ENCODE measurements at places on chromosomes 16 and 17. TPM values are rescaled to one million over a fixed set of nuclear protein-coding genes. Genes with fewer than 3 reads are reported as not detected.

DNA sequence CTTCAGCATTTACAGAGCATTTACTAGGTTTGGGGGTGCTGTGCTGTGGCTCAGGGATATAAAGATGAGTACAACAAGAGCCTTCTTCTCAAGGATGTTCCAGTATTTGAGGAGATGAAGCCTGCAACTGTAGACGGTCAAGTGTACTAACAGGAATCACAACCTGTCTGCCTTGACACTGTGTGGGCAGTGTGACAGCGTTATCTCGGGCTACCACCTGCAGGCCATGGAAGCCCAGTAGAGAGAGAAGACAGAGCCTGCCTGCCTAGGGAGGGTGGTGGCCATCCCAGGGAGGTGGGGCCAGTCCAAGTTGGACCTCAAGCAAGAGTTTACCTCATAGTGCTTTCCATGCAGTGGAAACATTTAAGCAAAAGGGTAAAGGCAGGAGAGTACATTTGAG lies 215.1 kb upstream of the ASIC2 start:
- DNase-seq: no peak
- H3K4me3 ChIP-seq: no peak overlapping the region
- H3K4me1 ChIP-seq: peaks cover 25% of the 10 kb centered on the region
- H3K36me3 ChIP-seq: no peaks in the 10 kb centered on the region
- H3K27me3 ChIP-seq: peaks cover 56% of the 10 kb centered on the region

DNA sequence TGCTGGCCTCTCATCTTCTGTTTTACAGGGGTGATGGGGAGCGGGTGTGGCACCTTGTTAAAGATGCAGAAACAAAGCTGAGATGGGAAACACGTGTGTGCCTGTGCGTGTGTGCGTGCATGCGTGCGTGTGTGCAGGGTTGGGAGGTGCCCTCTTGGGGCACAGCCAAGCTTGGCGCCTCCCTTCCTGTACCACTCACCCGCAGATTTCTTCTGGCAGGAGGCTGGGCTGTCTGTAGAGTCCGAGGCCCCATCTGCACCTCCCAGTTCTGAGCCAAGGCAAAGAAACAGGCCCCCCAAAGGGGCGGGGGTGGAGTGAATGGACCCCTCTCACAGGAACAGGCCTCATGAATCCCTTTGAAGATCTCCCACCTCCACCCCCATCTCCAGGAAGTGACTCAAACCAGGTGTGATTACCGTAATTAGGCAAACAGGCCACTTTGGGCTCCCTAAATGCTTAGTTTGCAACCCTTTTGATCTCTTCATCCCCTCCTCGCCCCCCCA lies 20.9 kb downstream of the TNS4 start:
- H3K27me3 ChIP-seq: no peaks in the 10 kb centered on the region
- DNase-seq: peak; percentile 47
- H3K27ac ChIP-seq: peak overlapping the region; percentile 96
- H3K36me3 ChIP-seq: no peaks in the 10 kb centered on the region
- peak overlapping the region; percentile 78 for H3K4me3 ChIP-seq

DNA sequence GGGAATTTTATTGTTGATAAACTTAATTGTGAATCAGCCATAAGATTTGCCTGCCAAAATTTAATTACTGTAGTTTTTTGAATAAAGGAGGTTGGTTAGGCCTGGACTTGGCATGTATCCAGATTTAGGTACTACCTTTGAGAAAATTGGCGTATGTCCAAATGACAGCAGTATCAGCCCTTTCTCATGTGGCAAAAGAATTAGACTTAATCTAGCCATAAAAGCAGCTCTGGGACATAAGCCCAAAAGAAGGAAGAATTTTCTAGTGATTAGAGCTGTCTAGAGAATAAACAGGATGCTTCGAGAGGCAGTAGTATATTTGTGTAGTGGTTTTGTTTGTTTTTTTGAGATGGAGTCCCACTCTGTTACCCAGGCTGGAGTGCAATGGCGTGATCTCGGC lies 27.7 kb downstream of the PPM1E start:
- DNase-seq: no peak
- H3K4me1 ChIP-seq: no peaks in the 10 kb centered on the region
- H3K27me3 ChIP-seq: peaks cover 5% of the 10 kb centered on the region
- no peak overlapping the region for H3K4me3 ChIP-seq

DNA sequence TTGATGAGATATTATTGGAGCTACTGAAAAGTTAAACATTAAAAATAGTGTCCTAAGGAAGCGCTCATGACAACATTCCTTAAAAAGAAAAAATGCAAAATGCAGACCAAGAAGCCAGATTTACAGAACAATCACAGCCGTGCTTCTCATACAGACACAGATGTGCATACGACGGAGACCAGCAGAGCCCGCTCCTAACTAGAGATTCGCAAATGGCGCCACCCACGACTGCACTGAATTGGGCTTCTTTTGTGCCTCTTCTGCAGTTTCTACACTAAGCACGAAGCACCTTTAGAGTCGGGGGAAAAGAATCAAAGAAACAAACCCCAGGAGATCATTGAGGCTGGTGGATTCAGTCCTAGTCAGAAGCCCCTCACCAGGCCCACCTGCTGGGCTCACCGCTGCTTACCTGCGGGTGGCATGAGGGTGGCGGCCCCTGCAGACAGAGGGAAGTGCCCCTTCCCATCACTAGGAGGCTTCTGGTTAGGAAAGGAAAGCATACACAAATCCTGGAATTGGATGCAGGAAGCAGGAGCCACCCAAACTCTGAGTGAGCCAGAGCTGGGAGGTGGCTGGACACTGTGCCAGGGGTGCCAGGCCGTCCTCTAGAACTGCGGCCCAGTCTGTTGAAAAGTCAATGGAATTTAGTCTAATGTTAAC lies 64.9 kb upstream of the CHMP6 start:
- no peak overlapping the region for H3K4me3 ChIP-seq
- no peak for DNase-seq
- no peak overlapping the region for H3K27ac ChIP-seq
- peaks cover 11% of the 10 kb centered on the region for H3K36me3 ChIP-seq
- H3K4me1 ChIP-seq: peaks cover 6% of the 10 kb centered on the region
- no peaks in the 10 kb centered on the region for H3K27me3 ChIP-seq

- H3K27ac ChIP-seq: no peak overlapping the region
- peaks cover 5% of the 10 kb centered on the region for H3K36me3 ChIP-seq
- no peak overlapping the region for H3K4me3 ChIP-seq
- peaks cover 12% of the 10 kb centered on the region for H3K4me1 ChIP-seq
- H3K27me3 ChIP-seq: peaks cover 66% of the 10 kb centered on the region
Observed at GRCh38 chr17:46854515-46854914, 3.1 kb downstream of the WNT9B start.

DNA sequence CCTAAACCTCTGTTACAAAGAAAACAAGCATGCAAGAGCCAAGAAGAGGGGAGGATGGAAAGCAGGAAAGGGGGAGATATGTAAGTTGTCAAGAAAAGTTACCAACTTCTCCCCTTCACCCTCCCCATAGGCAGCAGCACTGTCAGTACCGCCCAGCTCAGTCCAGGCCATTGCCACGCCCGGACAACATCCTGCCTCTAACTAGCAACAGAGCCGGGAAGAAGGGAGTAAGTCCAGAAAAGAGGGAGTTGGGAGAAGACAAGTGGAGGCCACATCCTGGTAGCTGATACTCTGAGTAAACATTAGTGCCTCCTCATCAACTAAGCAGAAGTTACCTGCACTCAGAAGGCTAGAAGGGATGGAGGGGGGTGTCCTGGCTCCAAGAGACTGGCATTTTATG lies 113.6 kb downstream of the SMG6 start:
- no peaks in the 10 kb centered on the region for H3K27me3 ChIP-seq
- peaks cover 52% of the 10 kb centered on the region for H3K4me1 ChIP-seq

The PRDM7 gene
- total RNA-seq: not detected

The CLEC18B gene
- total RNA-seq: 1.6 TPM

Data from T-helper 17 cell (primary cell).